ENCODE measurements at places on chromosomes 7 and 10.

DNA sequence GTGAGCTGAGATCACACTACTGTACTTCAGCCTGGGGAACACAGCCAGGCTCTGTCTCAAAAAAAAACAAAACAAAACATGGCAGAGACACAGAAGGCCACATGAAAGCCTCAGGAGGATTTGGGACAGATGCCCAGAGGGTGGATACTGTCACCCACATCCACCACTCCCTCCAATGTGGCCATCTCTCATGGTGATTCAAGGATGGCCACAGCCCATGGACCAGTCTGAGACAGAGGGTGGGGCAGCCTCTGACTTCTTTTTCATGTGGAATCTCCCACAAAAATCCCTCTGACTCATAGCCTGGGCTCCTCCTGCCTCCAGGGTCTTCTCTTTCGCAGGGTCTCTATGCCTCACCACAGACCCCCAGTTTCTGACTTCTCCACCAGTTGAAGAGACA lies 59.0 kb upstream of the GTF2I start:
- DNase-seq = no peak

DNA sequence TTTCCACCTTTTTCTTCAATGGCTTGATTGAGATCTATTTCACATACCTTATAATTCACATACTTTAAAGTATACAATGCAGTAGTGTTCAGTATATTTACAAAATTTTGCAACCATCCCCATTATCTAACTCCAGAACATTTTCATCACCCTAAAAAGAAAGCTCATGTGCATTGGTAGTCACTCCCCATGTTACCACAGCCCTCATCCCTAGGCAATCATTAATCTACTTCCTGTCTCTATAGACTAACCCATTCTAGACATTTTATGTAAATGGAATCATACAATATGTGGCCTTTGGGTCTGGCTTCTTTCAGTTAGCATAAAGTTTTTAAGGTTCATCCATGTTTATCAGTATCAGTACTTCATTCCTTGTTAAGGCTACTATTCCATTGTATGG lies 214.2 kb downstream of the WDR11 start:
- no peak for DNase-seq

DNA sequence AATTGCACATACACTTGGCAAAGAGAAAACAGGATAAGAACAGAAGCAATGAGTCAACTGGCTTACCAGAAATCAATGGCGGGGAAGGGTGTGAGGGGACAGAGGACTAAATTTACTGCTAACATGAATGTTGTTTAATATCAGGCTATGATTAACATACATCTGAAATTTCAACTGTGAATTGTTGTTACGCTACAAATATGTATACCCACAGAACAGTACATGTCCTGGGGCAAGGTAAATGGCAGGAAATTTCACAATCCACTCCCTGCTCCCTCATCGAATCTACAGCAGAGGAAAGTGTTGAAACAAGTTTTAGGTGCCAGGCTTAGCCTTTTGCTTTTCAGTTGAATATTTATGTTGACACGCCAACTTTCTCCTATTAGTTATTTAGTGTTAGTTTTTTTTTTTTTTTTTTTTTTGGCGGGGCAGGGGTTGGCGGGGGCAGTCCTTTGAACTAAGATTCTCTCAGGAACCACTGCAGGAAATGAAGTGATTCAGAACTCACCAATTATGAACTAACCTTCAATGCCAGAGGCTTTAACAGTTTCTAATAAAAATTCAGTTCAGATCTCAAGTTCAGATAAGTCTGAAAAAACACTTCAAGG lies 99.0 kb downstream of the UBE2H start:
- DNase-seq = no peak

DNA sequence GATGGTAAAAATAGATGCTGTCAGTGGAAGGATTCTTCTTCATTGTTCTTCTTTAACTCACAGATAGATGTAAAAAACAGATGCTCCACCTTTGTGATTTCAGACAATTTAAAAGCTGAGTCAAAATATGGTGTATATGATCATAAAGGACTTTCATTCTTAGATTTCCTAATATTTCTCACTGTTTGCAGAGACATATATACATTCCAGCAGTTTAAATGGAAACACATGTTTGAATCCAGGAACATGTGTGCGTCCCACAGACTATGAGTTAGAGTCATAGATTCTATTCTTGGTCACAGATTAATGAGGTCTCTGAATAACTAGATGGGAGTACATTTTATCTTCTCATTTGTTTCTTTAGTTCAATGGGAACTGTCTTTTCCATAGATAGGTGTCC lies 109.6 kb downstream of the BICC1 start:
- no peak for DNase-seq

GRCh38 chr7:47335557-47336471 lies 246.1 kb downstream of the TNS3 start:
- no peak for DNase-seq

All from NCI-H774 (cell line).